Stimulated activated CD4-positive, alpha-beta T cell treated with anti-CD3 and anti-CD28 coated beads, TNF-alpha, amount 100 ng/mL, for 24 hours (primary cell): ENCODE measurements at places on chromosomes 3 and 15.

GRCh38 chr3:177420651-177421480, 223.6 kb upstream of the TBL1XR1 start:
- DNase-seq = no peak

DNA sequence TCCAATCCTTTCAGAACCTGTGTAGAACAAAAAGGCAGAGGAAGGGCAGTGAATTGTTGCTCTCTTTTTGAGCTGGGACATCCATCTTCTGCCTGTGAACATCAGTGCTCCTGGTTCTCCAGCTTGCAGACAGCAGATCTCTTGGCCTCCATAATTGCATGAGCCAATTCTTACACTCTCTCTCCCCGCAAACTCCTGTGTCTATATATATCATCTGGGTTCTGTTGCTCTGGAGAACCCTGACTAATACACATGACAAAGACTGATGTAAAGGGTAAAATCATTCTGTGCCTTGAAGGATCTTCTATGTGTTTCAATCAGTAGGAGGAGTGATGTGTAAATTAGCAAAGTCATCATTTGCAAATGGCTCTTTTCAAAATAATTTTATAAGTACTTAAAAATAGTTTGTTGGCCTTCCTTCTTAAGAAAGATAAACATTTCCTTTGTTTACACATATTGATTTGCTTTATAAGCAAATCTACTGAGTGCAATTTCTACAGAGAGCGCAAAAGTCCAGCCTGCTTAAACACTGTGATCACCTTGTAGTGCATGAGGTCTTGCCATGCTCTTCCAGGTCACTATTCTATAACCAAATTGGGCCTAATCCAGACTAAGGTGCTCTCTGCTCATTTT, 154.9 kb upstream of the ANKRD28 start:
- no peak for DNase-seq

DNA sequence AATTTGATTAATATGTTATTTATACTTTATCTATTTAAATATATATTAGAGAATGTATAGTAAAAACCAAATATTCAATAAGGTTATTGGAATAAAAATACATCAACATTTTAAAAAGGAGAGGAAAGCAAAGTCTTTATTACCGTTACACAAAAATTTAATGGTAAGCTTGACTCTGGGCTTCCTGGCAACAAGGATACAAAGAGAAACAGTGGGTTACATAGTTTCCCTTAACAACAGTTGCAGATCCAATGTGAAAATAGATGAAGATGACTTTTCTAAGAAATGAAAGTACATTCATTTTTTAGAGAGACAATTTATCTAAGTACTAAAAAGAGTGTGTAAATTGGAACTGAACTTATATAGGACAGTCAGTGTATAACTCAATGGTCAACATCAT, 6.0 kb upstream of the PHLDB2 start:
- no peak for DNase-seq

DNA sequence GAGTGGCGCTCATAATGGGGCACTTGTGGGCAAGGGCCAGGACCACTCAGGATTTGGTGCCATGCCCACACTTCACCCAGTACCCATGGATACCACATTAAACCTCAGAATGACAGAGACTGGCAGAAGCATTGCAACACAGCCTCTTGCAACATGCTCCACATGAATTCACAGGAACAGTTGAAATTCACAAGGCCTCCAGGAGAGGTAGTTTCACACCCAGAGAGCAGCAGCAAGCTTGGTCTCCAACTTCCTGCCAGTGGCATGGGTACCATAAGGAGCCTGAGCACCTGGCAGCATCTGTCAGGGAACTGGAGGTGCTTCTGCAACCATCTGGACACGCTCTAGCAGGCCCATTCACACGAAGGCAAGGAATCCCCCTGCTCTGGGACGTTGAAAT, 101.0 kb downstream of the OSBPL10 start:
- DNase-seq = no peak

DNA sequence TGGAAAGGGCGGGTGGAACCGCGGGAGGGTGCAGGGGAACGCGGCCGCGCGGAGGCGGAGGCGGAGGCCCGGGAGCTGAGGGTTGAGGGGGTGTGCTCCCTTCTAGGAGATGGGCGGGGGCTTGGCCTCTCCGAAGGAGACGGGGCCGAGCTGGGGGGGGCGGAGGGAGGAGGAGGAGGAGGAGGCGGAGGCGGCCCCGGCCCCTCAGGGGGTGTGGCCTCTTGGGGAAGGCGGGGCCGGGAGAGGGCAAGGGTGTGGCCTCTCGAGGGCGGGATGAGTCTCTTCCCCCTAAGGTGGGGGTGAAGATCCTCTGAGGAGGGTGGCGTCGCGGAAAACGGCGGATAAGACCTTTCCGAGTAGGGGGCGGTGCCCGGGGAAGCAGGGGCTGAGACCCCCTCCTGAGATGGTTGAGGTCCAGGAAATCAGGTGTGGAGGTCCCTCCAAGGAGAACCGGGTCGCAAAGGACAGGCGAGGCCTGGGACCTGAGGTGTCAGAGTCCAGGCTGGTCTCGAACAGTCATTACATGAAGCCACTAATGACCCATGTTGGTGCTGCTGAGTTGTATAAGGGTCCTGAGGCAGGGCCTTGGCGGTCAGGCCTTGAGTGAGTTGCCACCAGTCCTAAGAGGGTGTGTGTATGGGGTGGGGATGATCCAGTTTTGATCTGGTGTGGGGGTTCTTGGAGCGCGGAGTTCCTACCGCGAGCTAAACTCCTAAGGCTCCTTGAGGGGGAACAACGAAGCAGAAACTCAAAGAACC, 759 bp downstream of the WDR6 start:
- peak; percentile 65 for DNase-seq
